ENCODE measurements at places on chromosomes 12 and 14.

DNA sequence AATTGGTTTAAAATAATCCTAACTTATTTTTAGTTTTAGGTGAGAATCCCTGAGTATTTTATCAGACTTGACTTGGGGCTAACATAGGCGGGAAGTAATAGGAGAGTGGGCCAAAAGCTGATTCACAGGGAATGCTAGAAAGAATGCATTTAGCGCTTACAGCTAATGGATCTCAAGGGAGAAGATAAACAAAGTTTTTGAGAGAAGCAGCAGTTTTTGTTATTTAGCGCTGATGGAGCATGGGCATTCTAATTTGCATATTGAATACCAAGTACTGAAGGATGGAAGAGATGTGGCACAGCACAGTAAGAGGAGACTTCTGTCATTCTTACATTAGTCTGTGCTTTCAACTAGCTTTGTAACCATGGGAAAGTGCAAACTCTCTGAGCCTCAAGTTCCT, 436.0 kb upstream of the FBXO33 start:
- DNase-seq = no peak

DNA sequence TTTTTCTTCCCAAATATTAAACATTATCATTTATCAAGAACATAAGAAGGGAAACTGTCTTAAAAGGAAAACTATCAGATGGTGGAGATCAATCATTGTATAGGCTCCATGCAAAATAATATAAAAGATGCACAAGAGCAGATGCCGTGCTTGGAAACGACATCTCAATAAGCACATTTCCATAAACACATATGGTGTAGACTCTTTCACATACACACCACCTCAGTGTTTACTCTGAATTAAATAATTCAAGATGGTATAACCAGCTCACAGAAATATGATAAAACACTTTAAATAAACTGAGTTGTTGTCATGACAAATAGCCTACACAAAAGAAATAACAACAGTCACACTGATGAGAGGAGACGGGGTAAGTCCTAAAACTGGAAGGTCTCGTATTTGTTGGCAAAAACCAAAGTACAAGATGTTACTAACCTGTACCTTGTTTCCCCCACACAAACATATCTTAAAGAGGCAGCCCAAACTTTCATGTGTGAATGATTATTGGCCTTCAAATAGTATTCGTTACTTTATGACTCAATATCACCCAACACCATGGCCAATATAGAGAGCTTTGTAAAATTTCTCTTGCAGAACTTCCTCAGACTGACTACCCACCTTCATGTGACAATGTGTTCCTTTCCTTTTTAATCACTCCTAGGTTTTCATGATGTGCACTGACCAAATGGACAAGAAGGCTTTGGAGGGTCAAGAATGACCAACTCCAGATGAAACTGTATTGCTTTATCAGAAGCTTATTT, 48.6 kb upstream of the TMPO start:
- no peak for DNase-seq

DNA sequence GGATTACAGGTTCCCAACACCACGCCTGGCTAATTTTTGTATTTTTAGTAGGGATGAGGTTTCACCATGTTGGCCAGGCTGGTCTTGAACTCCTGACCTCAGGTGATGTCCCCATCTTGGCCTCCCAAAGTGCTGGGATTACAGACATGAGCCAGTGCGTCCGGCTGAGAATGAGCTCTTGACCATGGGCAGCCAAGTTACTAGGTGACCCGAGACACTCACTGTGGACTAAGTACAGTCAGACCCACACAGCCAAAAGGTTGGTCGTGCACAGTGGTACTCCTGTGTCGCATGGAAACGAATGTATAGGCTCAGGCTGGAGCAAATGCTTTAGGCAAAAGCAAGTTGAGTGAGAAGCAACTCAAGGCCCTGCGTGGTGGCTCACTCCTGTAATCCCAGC, 21.0 kb downstream of the DLK1 start:
- DNase-seq = no peak

DNA sequence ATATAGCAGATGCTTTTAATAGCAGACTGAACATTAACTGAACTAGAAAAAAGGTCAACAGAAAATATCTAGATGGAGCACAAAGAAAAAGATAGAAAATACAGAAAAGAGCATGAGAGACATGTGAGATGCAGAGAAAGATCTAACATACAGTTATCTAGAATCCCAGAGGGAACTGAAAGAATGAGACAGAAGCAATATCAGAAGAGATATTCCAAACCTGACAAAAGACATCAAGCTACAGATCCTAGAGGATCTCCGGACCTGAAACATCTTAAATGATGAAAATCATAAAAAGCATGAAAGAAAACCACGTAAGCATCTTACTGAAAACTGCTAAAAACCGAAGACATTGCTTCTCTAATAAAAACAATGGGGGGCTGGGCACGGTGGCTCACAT, 75.0 kb downstream of the NUMB start:
- no peak for DNase-seq

GRCh38 chr14:75406856-75407255, 21.0 kb upstream of the JDP2 start:
- DNase-seq = no peak

GRCh38 chr12:6548556-6548955, 7.3 kb downstream of the IFFO1 start:
- no peak for DNase-seq

GRCh38 chr12:109130297-109131153, 14.1 kb downstream of the ACACB start:
- DNase-seq = no peak

DNA sequence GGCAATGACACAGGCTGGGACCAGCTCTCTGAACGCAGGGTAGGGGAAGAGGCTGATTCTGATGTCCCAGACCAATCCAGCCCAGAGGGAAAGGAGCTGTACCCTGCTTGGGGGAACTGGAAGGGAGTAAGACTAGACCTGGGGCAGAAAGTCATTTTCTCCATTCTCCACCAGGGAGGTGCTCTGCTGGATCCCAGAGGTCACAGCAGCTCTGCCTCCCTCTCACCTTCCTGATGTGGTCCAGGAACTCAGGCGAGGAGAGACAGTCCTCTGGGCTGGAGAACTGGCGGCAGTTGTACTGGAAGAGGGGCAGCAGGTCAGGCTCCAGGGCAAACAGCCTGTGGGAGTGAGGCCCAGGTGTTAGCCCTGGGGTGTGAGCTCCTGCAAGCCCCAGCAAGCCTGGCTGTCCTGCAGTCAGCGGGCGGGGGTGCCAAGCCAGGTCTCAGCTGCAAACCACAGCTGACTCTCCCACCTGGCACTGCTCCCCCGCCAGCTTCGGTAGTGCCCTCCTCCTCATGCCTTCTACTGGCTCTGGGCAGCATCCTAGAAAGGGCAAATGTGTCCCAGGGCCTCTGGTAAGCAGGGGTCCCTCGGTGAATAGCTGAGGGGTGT, 1.9 kb downstream of the NGB start:
- DNase-seq = peak; percentile 41

- DNase-seq = no peak
Measured at GRCh38 chr12:4891866-4892265, 17.8 kb upstream of the KCNA1 start.
